ENCODE measurements at places on chromosomes 16 and 17. TPM values are rescaled to one million over a fixed set of nuclear protein-coding genes. Genes with fewer than 3 reads are reported as not detected.

DNA sequence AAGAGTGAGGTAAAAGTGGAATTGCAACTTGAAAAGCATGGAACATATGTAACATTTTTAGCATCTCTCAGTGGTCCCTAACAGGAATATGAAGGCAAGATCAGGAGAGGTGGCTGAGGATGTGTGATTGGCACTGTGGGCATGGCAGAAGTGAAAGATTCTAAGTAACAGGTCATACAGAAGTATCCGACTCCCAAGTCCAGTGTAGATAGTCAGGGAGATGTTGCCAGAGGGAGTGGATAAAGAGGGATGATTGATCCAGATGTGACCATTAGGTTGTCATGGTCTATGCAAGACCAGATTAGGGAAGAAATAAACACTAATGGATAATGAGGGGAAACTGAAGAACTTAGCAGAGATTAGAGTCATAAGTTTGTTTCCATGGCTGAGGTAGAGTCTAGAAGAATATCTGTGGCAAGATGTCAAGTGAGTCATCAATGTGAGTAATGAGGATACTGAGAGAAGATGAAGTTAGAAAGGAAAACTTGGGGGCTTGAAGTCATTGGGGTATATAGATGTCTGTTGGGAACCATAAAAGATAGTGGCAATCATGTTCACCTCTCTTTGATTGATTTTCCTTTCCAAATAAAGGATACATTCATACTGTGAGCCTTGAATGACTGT lies 23.9 kb upstream of the CAPNS2 start:
- DNase-seq = no peak

DNA sequence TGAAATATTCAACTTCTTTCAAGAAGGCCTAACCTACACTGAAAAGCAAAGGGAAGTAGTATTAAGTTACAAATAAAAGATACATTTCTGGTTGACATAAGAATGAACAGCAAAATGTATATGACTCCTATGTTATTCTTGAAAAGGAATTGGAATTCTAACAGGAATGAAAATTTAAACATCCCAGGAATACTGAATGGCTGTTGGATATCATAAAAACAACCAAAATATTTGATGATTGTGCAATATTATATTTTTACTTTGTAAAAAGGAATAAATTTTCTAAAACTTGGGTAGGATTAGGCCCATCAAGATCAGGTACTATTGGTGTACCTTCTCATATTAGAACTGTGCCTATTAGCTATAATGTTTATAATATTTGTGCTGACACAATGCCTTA lies 50.0 kb downstream of the CYB5B start:
- no peak for DNase-seq

Gene ITGAD
- not detected for total RNA-seq

Gene KIFC3
- 38.8 TPM for total RNA-seq

All from hematopoietic multipotent progenitor cell (in vitro differentiated cells).